Posterior cingulate gyrus (tissue), 11 donors: ENCODE measurements at places on chromosomes 5 and 9.

DNA sequence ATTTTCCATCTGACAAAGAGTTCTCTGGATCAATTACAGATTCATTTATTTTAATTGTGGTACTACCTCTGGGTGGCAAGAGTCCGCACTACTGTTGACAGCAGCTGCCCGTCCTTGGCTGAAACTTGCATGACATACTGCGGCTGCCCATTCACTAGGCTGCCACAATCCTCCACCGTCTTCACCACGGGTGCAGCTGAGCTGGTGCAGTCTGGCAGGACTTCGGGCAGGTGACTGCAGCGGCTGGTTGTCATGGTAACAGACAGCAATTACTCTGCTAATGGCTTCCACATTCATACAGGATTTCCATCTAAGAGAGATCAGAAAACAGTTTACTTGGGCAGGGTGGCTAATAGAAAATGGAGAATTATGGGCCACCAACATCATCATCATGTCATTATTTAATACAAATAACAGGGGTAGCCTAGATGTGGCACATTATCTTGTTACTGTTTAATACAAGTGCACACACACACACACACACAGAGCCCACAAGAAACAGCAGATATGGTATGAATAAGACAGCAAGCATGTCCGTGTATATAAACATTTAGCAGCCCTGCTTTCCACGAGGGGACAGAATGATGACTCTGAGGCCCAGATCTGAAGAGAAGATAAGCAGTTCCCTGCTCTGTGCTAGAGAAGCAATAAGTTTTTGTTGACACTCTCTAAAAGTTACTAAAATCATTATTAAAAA is 112.3 kb downstream of the MARCHF3 start:
- DNase-seq: no peak

- no peak for DNase-seq
Measured at GRCh38 chr5:71998746-71999145, 108.5 kb upstream of the MAP1B start.

GRCh38 chr5:131067636-131068035 is 97.4 kb downstream of the HINT1 start:
- no peak for DNase-seq

GRCh38 chr5:179237770-179238627 is 107.3 kb downstream of the ADAMTS2 start:
- DNase-seq: no peak

- DNase-seq: no peak
Measured at GRCh38 chr9:22142671-22143070, 133.6 kb upstream of the CDKN2B start.

DNA sequence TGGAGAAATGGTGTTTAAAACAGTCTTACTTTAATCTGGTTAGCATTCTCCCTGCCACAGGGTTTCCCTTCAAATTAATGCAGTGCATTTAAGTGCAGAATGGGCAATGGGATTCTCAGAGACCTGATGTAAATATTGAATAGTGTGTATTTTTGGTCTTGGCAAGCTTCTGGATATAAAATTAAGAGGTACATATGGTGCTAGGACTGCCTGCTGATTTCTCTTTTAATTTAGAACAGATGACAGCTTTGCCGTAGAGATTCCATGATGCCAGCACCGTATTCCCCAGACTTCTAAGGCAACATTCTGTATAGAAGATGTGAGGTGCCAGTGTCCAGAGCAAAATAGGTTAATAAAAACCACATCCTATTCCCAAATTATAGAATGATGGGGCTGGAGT is 1.9 kb downstream of the MTAP start:
- DNase-seq: no peak

DNA sequence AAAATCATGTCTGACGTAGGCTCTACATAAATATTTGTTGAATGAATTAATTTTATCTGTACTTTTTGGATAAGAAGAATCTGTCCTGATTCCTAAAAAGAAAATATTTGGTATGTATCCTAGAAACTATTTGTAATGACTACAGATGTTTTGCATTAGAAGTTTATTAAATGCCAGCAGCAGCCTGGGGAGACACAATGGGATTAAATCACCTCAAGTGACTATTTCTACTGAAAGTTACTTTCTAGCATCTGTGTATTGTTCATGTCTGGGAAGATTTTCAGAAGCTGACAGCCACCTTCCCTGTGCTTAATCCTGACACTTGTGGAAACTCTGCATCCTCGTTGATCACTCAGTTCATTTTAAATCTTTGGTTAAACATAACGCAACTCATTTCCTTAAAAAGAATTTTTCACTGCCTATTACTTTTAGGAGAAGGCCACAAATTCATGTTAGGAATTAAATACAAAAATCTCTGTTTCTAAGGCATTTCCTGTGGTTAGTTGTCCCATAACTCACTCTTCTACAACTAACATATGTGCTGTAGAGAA is 209.3 kb upstream of the PPP1R2B start:
- no peak for DNase-seq

GRCh38 chr9:106075960-106076327 is 381.6 kb downstream of the TMEM38B start:
- DNase-seq: no peak

DNA sequence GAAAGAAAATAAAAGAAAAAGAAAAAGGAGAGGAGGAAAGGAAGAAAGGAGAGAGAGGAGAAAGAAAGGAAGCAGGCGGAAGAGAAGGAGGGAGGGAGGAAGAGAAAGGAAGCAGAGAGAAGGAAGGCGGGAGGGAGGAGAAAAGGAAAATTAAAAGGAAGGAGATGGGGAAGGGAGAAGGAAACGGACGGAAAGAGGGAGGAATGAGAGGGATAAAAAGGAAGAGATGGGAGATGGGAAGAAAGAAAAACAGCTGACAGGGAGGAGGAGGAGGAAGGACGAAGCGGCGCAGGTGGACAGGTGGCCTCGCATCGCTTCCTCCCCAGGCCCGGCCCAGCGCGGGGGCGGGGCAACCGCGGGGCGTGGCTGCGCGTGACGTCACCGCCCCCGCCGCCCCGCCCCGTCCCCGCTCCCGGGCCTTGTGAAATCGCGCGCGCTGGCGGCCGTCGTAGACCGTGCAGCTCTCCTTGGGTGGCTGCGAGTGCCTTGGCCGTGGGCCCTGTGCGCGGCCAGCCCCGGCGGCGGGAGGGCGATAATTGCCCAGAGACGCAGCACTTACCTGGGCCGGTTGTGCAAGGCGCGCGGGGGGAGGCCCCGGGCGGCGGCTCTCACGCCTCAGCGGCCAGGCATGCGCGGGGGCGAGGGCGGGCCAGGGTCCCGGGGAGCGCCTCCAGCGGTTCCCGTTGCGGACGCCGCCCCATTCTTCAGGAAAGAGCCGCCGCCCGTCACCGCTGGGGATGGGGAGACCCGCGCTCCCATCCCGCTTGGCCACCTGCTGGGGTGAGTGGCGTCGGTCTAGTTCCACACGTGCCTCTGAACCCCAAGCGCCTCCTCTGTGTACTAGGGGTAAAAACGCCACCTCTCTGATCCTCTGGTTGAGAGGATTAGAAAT is 49.6 kb upstream of the FOXE1 start:
- DNase-seq: peak; percentile 21

GRCh38 chr9:37913480-37914153 is 9.7 kb upstream of the SLC25A51 start:
- peak; percentile 91 for DNase-seq

DNA sequence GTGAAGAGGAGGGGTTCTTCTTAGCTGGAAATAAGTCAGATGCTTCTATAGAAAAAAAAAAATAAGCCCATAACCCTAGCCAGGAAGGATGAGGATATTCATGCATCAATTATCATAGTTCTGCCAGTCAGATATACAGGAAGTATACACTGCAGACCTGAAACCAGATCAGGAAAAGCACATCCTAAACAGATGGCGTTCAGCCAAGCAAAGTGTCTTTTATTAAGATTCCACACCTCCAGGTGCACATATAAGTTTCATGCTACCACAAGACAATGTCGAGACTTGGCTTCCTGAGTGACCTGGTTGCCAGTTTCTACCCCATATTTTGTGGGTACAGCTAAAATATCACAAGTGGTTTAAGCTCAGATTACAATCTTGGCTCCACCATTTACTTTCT is 108.3 kb downstream of the CETN3 start:
- no peak for DNase-seq

DNA sequence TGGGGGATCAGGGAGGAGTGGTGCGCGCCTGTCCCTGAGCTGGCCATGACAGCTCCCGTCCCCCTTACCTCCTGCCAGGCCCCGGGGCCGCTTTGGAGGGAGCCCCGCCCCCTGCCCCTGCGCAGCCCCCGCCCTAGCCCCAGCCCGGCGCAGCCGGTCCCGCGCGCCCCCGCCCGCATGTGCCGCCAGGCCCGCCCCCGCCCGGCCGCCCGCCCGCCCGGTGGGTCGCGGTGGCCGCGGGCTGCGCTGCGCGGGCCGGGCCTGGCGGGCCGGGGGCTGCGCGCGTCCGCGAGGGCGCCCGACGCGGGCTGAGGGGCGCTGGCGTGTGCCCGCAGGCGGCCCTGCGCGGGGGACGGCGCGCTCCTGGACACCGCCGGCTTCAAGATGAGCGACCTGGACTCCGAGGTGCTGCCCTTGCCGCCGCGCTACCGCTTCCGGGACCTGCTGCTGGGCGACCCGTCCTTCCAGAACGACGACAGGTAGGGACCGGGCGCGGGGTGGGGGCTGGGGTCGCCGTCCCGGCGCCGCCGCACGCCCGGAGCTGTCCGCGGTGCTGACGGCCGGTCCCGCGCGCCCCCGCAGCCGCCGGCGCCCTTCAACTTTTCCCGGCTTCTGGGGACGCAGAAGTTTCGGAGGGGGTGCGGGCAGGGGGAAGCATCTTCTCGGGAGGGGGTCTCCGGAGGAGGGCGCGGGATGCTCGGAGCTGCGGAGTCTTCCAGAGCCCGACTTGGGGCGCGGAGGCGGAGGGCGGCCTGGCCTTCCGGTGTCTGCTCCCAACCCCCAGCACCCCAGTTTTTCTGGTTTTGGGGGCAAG is 12.5 kb downstream of the KCNT1 start:
- no peak for DNase-seq

DNA sequence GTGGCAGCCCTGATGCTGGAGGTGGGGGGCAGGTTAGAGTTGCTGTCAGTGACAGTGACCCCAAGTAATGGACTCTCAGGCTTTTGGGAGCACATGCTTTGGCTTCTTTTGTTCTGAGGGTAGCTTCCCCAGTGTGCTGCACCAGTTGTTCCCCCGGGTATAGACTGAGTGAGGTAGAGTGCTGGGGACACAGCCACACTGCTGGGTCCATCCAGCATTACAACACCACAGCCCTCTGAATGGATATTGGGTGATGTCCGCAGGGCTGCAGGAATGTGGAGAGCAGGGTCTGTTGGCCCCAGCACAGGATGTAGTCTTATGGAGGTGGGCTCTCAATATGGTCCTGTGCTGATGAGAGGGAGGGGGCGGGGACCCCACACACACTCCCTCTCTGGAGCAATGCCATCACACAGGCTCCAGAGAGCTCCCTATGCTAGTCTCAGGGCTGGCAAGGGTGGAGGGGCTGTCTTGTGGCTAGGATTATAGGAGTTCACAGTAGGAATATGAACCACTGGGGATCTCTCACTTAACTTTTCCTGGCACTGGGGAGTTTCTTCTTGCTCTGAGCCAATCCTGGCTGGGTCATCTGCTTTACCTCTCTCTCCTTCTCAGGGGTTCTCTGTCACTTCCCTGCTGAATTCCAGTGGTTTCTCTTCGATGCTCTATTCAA is 20.7 kb downstream of the OSMR start:
- no peak for DNase-seq

DNA sequence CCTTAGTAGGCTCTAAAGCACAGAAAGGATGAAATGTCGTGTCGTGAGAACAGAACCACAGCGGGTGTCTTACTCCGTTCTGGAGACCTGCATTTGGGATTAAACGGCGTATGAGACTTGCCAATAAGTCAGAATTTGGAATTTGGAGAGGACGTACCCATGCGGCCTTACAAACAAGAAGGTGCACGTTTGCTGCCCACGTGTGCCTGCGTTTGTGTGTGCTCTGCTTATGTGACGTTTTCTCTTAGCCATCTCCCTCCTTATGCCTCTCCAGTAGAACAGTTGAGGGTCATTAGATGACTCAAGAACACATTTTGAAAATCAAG is 171.6 kb upstream of the OTULINL start:
- DNase-seq: no peak

DNA sequence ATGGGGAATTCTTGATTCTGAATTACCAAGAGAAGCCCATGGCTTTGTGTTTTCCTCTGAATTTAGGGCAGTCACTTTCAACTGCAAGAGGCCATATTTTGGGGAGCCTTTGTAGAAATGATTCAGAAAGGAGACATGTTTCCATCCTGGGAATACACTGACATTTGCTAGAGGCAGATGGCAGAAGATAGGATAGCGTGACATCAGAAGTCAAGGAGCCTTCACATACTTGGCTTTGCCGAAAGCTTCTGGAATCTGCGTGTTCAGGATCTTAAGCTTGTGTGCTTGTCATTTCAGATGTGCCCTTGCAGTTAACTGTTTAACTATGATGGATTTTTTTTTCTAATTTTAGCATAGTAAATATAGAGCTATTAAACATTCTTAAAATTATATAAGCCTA is 296.2 kb downstream of the ARHGEF28 start:
- no peak for DNase-seq

DNA sequence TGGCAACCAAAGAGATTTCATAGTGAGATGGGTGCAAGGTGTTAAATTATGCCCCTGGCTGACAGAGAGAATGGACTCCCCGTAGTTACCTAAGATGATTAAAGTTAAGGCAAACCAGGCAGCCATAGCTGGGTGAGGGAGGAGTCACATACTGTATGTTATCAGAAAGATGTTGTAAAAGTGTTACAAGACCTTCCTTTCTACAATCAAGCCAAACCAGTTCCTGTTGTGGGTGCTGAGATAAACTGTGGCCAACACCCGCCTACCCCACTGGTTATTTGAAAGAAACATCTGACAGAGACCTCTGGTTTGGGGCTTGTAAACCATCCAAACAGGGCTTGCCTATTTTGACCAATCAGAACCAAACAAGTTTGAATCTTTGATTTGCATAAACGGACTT is 684.7 kb upstream of the NUDT12 start:
- DNase-seq: no peak

- DNase-seq: peak; percentile 97
Measured at GRCh38 chr5:179559284-179560252, 9.2 kb downstream of the RUFY1 start.

GRCh38 chr5:72244862-72245371 is 75.1 kb downstream of the MRPS27 start:
- no peak for DNase-seq

- DNase-seq: no peak
Measured at GRCh38 chr5:6774721-6775204, 61.5 kb downstream of the TENT4A start.

DNA sequence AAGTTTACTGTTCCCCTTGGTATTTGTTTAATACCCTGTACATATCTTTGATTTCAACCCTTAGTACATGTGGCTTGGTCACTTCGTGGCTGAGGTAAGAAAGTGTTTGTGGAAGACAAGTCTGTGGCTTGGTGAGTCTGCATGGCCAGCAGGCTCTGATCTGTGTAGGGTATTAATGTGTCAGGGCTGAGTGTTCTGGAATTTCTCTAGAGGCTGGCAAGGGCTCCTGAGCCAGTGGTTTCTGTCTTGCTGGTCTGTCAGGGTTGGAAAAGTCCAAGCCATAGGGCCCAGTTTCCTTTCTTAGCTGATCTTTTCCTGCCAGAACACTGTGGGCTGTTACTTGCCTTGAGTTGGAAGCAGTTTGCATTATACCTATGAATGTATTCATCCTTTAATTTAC is 48.0 kb upstream of the FBXL7 start:
- DNase-seq: no peak
